CD4-positive, alpha-beta T cell treated with Interleukin-17A for 1 hour (primary cell): ENCODE measurements at places on chromosomes 3 and 15.

DNA sequence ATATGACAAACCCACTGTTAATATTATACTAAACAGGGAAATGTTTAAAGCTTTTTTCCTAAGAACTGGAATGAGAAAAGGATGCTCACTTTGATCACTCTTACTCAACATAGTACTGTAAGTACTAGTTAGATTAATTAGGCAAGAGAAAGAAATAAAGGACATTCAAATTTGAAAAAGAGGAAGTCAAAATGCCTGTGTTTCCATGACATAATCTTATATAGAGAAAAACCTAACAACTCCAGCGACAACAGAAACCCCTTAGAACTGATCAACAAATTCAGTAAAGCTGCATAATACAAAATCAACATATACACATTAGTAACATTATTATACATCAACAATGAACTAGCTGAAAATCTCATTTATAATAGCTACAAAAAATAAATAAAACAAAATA, 200.6 kb upstream of the ROBO1 start:
- no peak for DNase-seq

DNA sequence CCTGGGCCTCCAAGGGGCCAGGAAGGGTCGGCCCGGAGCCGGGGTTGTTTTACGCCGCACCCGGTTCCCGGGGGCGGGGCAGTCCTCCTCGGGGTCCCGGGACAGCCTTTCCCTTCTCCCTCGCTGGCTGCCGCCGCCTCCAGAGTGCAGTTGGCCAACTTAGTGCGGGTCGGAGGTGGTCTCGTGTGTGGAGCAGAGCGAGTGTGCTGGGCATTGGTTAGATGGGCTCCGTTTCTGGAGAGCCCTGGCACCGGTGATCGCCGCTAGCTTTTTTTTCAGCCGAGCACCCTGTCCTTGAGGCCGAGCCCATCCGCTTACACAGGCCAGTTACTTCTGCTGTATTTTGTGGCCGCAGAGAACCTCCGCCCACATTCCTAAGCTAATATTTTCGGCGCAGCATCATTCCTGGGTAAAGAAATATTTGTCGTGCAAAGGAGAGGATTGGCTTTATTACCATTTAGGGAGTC, 585 bp downstream of the KIF23 start:
- no peak for DNase-seq

GRCh38 chr3:37115446-37115845, 58.9 kb downstream of the LRRFIP2 start:
- no peak for DNase-seq

- no peak for DNase-seq
Measured at GRCh38 chr3:69536306-69537020, 150.6 kb upstream of the FRMD4B start.

DNA sequence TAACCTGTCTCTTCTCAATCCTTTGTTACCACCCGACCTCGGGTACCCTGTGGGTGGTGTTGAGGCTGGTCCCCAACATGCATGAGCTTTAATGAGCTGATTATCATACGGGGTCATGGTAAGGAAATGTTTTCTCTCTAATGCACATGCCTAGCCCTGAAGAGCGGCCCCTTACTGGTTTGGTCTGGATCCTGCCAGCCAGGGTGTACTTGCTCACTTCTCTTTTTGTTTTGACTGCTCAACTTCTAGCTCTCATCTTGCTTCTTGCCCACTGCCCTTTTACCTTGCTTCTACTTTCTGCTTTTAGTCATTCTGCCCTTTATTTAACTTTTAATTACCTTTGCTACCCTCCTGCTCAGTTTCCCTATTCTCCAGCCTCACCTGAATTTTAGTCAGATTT, 44.3 kb upstream of the ACAD9 start:
- DNase-seq: no peak

GRCh38 chr3:149368201-149368673, 9.2 kb downstream of the TM4SF1 start:
- no peak for DNase-seq

DNA sequence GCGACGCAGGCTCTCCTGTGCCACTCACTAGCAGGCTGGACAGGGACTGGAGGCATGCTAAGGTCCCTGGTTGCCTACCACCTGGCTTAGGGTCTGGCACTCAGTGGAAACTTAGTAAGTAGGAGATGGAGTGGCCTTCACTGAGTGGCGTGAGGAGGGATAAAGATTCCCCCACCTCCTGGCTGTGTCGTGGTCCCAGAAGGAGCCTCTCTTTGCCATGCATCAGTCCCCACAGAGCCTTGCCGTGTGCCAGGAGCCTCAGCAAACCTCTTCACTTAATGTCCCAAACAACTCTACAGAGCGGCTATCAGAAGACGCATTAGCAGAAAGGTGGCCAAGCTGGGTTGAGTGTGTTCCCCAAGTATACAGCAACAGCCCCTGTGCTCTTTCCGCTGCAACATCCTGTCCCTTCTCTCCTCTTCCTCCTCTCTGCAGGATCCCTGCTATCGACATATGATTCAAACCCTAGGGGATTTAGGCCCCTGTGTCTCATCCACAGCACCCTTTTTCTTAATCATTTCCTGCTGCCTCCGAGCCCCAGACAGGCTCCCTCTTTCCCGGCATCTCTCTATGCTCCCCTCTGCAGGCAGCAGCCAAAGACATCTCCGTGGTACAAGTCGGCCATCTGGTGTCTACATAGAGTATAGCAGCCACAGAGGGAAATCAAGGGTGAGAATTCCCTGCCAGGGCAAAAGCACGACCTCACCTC, 66.7 kb downstream of the SLC6A1 start:
- peak; percentile 24 for DNase-seq

- DNase-seq: no peak
Measured at GRCh38 chr3:124814620-124815421, 72.3 kb downstream of the ITGB5 start.

DNA sequence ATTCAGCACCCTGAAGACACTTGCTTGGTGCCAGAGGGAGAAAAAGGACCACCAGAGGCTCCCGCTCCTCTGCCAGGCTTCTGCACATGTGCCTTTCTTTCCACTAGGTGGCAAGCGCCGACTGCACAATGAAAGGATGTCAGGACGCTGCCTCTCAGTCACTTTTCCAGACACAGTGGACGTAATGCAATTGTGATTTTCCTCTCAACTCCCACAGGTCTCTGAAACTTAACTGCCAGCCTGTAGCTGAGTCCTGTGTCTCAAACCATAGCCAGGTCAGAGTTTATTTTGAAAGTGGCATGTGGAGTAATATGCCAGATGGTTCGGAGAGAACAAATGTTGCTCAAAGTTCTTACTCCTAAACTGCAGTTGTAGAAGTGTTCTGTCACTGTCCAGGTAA, 162.9 kb downstream of the ITPR1 start:
- no peak for DNase-seq

DNA sequence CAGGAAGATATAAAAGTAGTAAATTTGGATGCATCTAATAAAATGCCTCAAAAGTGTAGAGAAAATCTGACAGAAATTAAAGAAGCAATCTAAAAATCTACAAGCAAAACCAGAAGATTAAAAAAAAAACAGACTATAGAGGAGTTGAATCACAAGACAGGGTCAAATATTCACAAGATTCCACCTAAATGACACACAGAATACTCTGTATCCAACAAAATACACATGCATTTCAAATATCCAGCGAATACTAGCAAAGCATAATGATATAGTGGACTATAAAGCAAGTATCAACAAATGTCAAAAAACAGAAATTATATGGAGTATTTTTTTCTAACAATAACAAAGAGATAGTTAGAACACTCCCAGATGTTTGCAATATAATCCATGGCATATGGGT, 20.5 kb upstream of the ACTC1 start:
- DNase-seq: no peak

- no peak for DNase-seq
Measured at GRCh38 chr3:11691767-11692531, 48.2 kb upstream of the VGLL4 start.

DNA sequence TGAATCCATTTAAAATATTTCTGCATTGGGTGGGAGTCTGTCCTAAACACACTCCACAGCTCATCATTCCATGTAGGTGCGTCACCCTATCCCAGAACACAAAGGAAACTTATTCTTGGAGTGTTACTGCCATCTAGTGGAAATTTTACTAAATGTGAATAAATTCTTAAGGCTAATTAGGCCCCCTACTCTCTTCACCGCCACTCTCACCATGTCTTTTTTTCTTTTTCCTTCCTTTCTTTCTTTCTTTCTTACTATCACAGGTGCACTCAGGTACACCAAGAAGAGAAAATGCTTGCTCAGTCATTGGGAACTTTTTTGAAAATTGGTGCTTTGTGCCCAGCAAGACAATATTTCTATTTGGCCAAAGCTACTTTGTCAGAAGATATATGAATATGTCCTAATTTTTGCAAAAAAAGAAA, 26.4 kb upstream of the ATP8B4 start:
- DNase-seq: peak; percentile 64

GRCh38 chr3:106263011-106263410, 394.2 kb upstream of the CBLB start:
- no peak for DNase-seq

- DNase-seq: no peak
Measured at GRCh38 chr3:194990454-194991337, 280.3 kb downstream of the XXYLT1 start.

DNA sequence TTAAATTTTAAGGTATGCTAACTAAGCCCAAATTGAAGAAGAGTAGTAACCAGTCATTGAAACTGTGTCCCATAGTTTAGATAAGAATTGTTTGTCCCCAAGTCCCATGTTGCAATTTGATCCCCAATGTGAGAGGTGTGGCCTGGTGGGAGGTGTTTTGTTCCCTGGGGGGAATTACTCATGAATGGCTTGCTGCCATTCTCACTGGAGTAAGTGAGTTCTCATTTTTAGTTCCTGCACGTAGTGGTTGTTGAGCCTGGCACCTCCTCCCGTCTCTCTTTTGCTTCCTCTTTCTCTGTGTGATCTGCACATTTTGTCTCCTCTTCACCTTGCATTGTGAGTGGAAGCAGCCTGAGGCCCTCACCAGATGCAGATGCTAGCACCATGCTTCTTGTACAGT, 1271.0 kb downstream of the NSUN3 start:
- no peak for DNase-seq

- DNase-seq: peak; percentile 65
Measured at GRCh38 chr3:141876891-141877621, 613 bp downstream of the ATP1B3 start.

DNA sequence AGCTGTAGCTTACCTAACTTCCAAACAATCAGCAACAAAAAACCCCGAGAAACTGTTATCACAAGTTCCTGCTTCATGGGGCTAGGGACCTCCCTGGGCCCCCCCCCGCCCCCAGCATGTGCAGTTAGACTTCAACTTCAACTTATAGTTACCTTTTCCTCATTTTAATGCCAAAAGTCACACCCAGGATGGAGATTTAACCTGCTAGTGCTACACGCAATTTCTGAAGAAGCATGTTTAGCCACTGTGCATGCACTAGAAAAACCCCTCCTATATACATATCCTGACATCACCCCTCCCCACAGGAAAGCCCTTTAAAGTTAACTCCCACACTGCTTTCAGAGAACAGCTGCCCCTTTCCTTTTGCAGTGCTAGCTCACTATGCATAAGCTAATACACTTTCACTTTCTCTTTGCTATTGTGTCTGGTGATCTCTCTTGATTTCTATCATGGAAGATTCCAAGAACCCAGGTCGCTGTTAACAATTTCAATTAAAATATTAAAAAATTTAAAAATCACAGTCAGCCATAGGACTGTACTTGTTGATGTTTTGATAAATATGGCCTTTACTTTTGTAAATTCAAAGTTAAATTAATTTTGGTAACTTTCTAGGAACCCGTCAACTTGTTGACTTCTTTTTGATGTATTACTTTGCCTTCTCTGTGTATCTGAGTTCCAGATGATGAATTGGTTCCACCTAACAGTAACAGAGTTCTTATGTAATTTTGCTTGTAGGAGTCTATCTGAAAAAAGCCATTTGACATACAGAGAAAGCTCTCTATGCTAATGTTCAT, 75.2 kb upstream of the ACAD9 start:
- peak; percentile 89 for DNase-seq

DNA sequence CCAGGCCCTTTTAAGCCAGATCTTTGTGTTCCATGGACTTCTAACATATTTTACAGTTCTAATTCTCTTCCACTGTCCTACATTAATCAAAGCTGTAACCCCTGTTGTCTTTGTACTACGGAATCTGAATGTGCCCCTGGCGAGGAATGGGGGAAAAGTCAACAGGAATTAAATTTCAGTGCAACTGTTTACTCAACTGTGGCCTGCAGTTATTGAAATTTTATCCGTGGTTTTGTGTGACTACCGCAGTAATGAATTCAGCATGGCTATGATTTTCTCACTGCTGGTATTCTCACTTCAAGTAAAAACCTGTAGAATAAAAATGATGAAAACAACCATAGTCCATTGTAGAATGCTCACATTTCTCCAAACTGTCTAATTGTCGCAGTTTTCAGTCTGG, 388.0 kb downstream of the FOXP1 start:
- DNase-seq: no peak

DNA sequence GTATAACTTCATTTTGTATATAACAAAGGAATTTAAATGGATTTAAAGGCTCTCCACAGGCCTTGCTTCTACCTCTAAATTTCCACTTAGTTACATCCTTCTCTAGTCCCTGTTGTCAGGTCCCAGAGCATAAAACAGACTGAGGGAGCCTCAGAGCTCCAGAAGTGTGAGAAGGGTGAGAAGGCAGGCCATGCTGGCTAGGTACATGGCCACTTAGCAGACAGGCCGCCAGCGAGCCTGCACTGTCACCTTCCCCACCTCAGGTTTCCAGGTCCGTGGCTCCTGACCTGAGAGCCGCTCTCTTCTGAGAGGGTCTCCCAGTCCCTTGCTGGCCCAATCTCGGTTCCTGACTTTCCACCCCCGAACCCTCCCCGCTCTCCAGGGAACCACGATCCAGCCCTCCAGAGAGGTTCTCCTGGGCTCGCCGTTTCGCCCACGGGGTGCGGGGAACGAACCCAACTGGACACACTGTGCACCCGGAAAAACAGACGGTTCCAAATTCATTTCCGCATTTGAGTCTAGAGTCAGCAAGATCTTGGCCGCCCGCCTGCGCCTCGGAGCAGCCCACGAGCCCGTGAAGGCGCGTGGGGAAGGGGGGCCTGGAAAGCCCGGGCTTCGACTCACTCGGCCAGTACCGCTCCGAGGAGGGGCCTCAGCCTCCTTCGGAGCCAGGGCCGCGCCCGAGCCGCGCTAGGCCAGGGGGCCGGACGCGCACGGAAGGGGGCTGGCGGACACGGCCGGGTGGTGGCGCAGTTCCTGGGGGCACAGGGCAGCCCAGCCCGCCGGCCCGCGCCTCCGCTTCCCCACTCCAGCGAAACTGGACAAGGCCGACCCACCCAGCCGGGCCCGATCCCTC, 16.7 kb upstream of the SOX2 start:
- DNase-seq: no peak

GRCh38 chr3:134277066-134277660, 26.5 kb upstream of the RYK start:
- no peak for DNase-seq

DNA sequence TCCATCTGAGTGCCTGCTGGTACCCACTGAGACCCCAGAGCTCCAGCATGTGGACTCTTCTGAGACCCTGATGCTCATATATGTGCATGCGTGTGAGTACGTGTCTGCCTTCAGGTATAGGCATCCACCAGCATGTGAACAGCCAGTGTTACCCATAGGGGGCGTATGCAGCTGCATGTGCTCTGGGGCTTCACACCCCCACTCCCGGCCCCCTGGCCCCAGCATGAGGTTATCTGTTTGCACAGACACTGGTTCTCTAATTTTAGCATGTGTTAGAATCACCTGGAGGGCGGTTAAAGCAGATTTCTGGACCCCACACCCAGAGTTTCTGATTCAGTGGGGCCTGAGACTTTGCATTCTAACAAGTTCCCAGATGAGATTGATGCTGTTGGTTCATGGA, 824 bp upstream of the CILP start:
- peak; percentile 43 for DNase-seq

- no peak for DNase-seq
Measured at GRCh38 chr15:71338827-71339542, 223.7 kb downstream of the THSD4 start.
